ENCODE measurements at places on chromosomes 5 and 9. TPM values are rescaled to one million over a fixed set of nuclear protein-coding genes. Genes with fewer than 3 reads are reported as not detected.

DNA sequence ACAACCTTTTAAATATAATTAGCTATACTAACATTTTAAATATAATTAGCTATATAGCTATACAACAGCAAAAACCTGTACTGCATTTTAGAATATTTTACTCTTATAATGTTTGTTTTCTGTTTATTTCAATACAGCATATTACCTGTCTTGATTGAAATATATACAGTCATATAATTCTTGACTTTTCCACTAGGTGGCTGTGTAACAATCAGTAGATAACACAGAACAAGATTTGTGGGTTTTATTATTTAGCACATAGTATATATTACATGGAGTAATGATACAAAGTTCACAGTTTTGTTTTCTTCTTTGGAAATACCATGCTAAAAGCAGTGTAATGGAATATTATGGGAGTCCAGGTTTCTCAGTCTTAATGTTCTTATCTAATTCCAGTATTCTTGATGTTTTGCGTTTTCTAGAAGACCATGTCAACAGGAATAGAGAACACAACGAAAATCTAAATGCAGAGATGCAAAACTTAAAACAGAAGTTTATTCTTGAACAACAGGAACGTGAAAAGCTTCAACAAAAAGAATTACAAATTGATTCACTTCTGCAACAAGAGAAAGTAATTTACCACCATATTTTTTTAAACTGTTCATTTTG, 13.3 kb downstream of the HMMR start:
- H3K27me3 ChIP-seq = no peaks in the 10 kb centered on the region
- no peak overlapping the region for H3K4me3 ChIP-seq
- H3K4me1 ChIP-seq = no peaks in the 10 kb centered on the region
- H3K36me3 ChIP-seq = no peaks in the 10 kb centered on the region
- DNase-seq = no peak

DNA sequence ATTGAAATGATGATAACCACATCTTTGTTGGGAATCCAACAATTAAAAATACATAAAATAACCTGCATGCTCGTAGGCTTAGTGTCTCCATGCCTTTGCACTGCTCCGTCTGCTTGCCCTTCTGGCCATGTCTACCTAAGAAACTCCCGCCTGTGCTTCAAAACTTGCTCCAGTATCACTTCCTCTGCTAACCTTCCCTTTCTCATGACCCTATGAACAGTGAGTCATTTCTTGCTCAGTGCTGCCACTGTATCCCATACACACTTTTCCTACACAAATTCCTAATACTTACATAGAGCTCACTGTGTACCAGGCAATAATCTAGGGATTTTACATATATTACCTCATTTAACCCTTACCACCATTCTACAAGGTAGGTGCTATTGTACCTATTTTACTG, 33.5 kb downstream of the TMEM245 start:
- peaks cover 33% of the 10 kb centered on the region for H3K36me3 ChIP-seq
- H3K27me3 ChIP-seq = no peaks in the 10 kb centered on the region
- no peak overlapping the region for H3K4me3 ChIP-seq

Gene TMOD1
- 1.5 TPM for total RNA-seq

Gene KIF20A
- 29.3 TPM for total RNA-seq

Gene APBA1
- 0.09 TPM for total RNA-seq

GRCh38 chr5:136891175-136891972, 526.0 kb upstream of the TRPC7 start:
- no peak overlapping the region for H3K4me3 ChIP-seq
- no peaks in the 10 kb centered on the region for H3K36me3 ChIP-seq
- no peaks in the 10 kb centered on the region for H3K27me3 ChIP-seq

GRCh38 chr5:14066326-14066725, 76.8 kb upstream of the TRIO start:
- H3K27ac ChIP-seq = no peak overlapping the region
- H3K4me3 ChIP-seq = no peak overlapping the region
- no peaks in the 10 kb centered on the region for H3K27me3 ChIP-seq
- no peak for DNase-seq
- H3K36me3 ChIP-seq = no peaks in the 10 kb centered on the region

Gene NRARP
- total RNA-seq = 2.3 TPM

Gene POU5F2
- total RNA-seq = 0.49 TPM

GRCh38 chr5:96569770-96570169, 92.4 kb upstream of the CAST start:
- H3K27ac ChIP-seq = no peak overlapping the region
- no peak overlapping the region for H3K4me3 ChIP-seq
- DNase-seq = no peak
- no peaks in the 10 kb centered on the region for H3K27me3 ChIP-seq

Gene PLAC8L1
- 0.96 TPM for total RNA-seq

DNA sequence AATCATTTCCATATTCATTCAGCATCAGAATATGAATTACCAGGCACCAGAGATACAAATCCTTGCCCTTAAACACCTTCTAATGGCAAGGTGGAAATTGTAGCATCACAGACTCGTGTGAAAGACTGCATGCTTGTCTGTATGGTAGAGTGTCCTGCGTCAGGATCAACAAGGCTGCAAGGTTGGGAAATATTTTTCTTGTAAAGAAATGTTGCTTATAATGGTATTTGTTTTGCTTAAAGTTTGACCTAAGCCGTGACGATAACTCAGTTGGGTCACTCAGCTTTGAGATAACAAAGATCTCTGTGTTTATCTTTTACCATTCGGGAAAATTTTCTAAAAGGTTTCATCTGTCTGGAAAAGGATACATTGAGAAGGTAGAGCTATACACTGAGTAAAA, 87.6 kb downstream of the BASP1 start:
- H3K27ac ChIP-seq = no peak overlapping the region
- H3K4me1 ChIP-seq = no peaks in the 10 kb centered on the region
- no peak overlapping the region for H3K4me3 ChIP-seq
- no peaks in the 10 kb centered on the region for H3K27me3 ChIP-seq
- H3K36me3 ChIP-seq = no peaks in the 10 kb centered on the region

DNA sequence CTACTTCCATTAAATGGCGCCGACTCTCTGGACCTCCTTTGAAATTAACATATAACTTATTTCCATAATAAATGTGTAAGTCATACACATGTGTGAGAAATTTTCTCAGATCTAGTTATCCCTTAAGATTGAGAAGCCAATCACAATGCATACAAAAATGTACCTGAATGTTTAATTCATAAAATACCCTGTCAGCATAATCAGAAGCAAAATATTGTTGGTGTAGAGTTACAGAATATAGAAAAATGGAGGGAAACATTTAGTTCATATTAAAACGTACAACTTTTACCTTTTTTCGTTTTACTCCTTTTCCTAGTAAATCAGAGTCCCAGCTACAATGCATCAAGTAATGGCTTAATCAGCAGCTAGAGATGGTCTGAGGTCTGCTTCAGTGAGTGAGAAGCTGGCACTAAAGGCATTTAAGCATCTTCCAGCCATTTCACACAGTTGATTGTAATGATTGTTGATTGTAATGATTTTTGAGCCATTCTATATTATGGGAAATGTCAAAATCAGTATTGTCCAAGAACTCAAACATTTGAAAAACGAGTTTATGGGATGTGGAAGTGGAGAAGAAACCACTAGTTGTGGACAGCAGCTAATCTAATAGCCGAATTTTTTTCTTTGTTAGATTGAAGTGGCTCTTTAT, 81.8 kb downstream of the ANXA1 start:
- H3K4me3 ChIP-seq = no peak overlapping the region

- H3K4me3 ChIP-seq = no peak overlapping the region
- peaks cover 18% of the 10 kb centered on the region for H3K4me1 ChIP-seq
- peak; percentile 70 for DNase-seq
- no peak overlapping the region for H3K27ac ChIP-seq
Measured at GRCh38 chr5:132687995-132688394, 14.2 kb downstream of the IL4 start.

Gene OR13J1
- not detected for total RNA-seq

GRCh38 chr9:126126807-126127206, 199.8 kb upstream of the MVB12B start:
- no peak overlapping the region for H3K27ac ChIP-seq
- DNase-seq = no peak
- H3K27me3 ChIP-seq = no peaks in the 10 kb centered on the region

DNA sequence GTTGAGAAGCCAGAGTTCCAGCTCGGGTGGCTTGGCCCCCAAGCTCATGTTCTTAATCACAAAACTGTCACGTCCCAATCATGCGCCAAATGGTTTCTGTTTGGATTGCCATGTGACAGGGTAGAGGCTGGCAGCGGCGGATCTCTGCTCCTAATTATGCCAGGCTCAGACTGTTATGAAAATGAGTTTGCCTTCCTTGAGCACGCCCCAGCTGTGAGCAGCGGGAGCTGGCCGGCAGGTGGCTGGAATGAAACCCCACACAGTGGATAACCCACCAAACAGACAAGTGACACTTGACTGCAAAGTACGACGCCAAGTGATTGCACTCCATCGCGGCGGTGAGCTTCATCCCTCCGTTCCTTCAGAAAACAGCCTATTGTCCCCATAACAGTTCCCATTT, 75.4 kb downstream of the CFAP77 start:
- H3K27ac ChIP-seq = no peak overlapping the region
- peaks cover 29% of the 10 kb centered on the region for H3K4me1 ChIP-seq
- no peak overlapping the region for H3K4me3 ChIP-seq

- H3K27ac ChIP-seq = no peak overlapping the region
- no peaks in the 10 kb centered on the region for H3K4me1 ChIP-seq
- H3K4me3 ChIP-seq = no peak overlapping the region
- DNase-seq = no peak
Measured at GRCh38 chr5:154722936-154723335, 32.2 kb upstream of the LARP1 start.

DNA sequence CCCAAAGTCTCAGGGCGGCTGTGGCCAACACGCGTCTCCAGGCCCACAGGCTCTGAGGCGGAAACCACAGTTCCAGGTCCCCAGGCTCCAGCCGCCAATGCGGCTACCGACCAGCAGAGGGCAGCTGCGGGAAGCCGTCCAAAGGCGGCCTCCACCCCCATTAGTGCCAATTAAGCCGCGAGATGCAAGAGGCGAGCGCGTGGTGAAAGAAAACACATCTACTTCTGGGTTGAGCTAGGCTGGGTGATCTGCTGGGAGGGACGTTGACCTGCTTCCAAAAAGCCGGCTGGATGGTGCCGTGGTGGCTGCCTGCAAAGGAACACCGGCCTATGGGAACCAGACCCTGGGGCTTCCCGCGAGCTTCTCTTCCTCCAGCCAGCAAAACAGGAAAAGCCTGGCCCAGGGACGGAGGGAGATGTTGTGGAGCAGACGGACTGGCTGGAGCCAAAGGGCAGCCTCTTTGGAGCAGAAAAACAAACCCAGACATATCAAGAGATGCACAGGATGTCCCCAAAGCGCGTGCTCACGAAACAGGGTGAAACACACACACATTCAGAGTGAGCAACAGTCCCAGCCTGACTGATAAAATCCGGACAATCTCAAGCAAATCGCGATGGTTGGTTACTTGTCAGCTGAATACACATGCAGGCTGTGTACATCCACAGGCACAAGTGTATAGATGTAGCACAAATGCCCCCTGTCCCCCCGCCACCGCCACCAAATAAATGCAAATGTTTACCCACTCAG, 187.1 kb upstream of the BRINP1 start:
- DNase-seq = no peak
- no peaks in the 10 kb centered on the region for H3K36me3 ChIP-seq
- H3K4me3 ChIP-seq = no peak overlapping the region
- no peaks in the 10 kb centered on the region for H3K27me3 ChIP-seq
